C1 segment of cervical spinal cord (tissue), 14 donors: ENCODE measurements at places on chromosomes 13 and 19.
A peak's percentile ranks its signal among the peaks of the same experiment; 100 is the strongest.

DNA sequence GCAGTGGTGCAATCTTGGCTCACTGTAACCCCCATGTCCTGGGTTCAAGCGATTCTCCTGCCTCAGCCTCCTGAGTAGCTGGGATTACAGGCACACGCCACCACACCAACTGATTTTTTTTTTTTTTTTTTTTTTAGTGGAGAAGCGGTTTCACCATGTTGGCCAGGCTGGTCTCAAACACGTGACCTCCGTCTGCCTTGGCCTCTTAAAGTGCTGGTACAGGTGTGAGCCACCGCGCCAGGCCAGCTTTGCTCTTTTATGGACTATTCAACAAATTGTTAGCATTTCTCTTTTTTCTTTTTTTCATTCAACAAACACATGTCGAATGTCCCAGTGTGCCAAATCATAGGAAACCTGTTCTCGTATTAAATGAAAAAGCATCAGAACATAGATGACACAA is 99.6 kb downstream of the INSR start:
- no peak for DNase-seq

DNA sequence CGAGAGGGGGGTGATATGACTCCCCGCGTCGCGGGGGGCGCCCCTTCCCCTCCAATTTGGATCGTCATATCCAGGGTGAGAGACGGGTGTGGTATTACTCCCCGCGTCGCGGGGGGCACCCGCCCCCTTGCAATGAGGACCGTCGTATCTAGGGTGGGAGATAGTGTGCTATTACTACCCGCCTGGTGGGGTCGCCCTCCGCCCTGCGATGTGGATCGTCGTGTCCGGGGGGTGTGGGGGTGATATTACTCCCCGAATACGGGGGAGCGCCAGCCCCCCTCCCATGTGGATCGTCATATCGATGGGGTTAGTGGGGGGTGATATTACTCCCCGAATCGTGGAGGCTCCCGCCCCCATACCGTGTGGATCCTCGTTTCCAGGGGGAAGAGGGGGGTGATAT is 29.2 kb upstream of the RGCC start:
- DNase-seq = peak; percentile 6

DNA sequence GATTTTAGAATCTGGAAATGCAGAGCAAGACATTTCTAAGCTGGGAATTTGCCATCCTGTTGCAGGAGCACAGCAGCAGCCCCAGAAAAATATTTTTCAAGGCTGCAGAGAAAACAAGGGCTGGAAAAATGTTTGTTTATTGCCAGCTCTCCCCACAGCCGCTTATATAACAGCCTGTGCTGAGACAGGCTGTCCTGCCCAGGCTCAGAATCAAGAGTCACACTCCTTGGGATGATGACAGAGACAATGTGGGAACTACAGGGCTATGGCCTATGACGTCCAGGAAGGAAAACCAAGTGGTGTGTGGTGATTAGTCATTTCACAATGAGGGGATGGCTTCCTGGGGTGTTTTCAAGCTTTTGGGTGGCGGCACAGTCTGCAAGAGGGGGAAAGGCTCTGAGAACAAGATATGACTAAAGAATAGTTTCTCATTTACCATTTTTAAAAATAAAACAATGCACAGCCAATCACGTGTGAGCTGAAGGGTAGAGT is 136.3 kb upstream of the SERP2 start:
- no peak for DNase-seq

GRCh38 chr19:11552666-11553372 is 6.2 kb downstream of the ELOF1 start:
- no peak for DNase-seq

GRCh38 chr19:41298348-41298964 is 11.5 kb upstream of the CCDC97 start:
- peak; percentile 6 for DNase-seq
